IPS-NIHi11 (cell line): ENCODE measurements at places on chromosomes 5 and 9.

DNA sequence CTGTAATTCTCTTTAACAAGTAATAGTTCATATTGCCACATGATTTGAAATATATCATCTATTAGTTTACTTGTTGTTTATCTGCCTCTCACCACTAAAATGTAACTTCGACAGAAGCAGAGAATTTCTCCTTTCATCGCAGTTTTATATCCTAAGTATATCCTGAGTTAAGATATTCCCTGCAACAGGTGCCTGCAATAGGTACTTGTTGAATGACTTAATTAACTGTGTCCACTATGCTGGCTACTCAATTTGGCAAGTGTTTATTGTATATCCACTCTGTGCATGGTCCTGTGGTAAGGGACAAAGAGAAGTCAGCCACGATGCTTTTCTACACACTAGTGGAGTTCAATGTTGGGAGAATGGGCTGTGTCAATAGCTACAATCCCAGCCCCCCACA is 108.5 kb downstream of the PSAT1 start:
- no peak for DNase-seq

GRCh38 chr9:68996462-68996861 is 17.5 kb downstream of the PRKACG start:
- no peak for DNase-seq

- DNase-seq = no peak
Observed at GRCh38 chr5:88732862-88733261, 150.1 kb downstream of the MEF2C start.

DNA sequence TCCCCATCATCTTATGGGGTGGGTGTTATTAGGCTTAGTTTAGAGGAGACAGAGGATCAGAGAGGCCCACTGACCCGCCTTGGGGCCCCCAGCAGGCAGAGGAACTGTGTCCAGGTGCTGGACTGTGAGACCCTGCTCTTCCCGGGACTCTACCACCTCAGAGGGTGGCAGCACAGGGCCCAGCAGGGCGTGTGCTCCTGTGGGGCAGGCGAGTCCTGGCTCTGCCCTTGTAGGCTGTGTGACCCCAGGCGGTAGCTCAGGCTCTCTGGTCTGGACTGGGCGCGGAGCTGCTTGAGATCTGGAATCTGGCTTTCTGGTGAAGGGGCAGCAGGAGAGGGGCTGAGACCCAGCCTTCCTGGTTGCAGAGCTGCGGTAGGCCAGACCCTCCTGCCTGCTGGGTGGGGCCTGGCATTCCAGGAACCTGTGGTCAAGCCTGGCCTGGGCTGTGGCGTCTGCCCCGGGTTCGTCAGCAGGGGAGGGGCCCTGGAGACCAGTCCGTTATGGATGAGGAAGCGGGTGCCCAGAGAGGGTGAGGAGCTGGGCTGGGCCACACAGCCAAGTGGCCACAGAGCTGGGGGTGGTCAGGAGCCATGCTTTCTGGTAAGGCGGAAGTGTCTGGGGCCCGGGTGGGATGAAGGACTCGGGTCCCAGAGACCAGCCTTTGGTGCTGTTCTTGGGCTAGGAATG is 46.5 kb downstream of the RXRA start:
- no peak for DNase-seq

DNA sequence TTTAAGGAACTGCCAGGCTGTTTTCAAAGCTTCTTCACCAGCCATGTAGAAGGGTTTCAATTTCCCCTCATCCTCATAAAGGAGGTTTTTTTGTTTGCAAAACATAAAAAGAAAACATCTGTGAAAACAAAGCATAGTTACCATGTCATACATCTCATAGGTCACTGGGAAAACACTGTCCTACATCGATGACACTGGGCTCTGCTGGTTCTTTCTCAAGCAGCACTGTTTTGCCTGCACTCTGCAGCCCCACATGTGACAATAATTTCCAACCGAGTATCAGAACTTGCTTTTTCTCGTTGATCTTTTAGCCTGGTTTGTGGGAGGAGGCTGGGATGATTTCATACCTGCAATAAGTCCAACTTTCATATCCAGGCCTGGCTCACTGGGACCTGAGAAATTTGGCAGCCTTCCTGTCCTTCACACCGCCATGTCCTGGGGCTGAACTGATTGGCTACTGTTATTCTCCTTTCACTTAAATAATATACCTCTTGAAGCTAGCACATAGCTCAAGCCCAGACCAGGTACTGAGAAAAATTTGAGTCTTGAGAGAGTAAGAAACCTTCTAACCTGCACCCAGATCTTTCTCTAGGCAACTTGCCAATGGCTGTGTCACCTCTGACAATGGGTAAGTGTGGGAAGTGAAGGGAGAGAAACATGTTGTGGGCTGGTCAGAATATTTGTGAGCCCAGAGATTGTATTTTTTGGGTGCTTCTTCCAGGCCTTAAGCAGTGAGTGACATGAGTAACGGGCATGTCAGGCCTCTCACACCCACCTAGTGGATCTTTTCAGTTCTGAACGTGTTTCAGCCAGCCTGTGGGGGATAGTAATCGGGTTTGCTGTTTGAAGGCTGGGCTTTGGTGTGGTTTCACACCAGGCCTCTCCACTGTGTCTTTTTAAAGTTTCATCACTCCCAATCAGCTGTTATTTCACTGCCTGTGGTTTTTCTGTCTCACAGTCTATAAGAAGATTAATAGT is 502.8 kb downstream of the NTRK2 start:
- no peak for DNase-seq

DNA sequence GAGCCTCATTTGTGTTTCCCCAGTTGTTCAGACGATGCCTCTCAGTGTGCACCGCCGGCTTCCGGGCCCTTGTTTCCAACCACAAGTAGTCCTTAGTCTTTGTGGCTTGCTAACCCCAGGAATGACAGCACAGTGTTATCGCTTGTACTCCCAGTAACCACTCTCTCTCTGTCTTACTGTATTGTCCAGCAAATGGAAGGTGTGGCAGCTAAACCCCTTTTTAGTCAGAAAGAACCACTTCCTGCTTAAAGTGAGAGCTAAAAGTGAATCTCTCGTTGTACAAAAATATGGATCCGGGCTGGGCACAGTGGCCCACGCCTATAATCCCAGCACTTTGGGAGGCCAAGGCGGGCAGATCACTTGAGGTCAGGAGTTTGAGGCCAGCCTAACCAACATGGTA is 61.3 kb downstream of the ENC1 start:
- DNase-seq = no peak

DNA sequence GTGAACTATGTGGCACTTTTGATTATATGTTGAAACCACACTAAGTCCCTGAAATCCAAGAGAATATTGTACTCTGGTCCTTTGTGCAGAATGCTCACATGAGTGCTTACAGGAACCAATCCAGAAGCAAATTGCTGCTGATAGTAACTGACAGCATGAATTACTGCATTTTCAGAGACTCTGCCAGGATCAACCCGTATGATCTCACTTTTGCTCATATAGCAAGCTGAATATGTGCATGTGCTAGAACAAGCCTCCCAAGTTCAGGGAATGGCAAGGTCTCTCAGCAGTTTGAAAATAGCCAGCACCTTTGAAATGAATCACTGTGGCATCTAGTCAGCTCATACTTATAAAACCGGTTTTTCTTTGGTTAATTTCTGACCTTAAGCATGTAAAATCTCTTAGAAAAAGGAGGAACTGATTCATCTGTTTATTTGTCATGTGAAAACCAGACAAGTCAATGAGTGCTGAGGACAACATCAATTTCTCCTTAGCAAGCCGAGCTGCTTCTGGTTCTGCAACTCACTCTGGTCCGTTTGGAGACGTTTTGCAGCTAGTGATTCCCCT is 215.7 kb upstream of the ELL2 start:
- DNase-seq = no peak

- no peak for DNase-seq
Observed at GRCh38 chr5:133358271-133358670, 254.1 kb downstream of the FSTL4 start.

DNA sequence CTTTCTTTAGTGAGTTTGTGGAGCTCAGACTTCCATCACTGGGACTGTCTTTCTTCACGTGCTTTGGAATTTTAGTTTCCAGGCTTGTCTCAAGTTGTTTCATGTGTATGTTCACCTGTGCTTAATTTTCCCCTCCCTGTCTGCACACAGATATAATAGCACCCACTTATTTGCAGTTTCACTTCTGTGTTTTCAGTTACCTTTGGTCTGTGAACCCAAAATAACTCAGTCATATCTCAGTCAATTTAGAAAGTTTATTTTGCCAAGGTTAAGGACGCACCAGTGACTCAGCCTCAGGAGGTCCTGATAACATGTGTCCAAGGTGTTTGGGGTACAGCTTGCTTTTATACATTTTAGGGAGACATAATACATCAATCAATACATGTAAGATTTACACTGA is 330.4 kb downstream of the ICE1 start:
- no peak for DNase-seq

DNA sequence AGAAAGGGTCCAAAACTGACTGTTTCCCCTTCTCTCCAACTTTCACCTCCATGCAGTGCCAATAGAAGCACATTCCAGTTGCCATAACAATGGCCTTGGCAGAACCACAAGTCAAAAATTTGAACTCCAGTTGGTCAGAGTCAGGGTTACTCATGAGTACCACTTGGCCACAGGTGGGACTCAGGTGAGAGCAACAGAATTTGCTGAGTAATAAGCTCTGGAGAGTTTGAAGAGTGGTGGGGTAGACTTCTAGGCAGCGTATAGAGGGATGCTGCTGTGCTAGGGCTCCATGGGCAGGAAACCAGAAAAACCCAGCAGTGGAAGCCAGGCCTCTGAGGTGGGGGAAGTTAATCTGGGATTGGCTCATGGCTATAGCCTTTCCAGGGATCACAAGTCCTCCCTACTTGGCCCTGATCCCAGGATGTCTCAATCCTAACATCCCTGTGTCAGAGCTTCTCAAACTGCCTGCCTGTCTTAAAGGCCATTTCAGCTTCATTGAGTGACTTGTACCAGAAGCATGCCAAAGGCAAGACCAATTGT is 30.2 kb downstream of the SNX18 start:
- no peak for DNase-seq

DNA sequence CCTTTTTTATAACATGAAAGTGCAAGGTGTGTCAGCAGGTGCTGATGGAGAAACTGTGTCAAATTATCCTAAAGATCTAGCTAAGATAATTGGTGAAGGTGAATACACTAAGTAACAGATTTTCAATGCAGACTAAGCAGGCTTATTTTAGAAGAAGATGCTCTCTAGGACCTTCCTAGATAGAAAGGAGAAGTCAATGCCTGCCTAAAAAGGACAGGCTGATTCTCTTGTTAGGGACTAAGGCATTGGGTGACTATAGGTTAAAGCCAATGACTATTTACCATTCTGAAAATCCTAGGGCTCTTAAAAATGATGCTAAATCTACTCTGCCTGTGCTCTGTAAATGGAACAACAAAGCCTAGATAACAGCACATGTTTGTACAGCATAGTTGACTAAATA is 1682.4 kb downstream of the MAT2B start:
- DNase-seq = no peak

GRCh38 chr5:151155775-151156506 is 1.6 kb downstream of the ANXA6 start:
- peak; percentile 43 for DNase-seq

DNA sequence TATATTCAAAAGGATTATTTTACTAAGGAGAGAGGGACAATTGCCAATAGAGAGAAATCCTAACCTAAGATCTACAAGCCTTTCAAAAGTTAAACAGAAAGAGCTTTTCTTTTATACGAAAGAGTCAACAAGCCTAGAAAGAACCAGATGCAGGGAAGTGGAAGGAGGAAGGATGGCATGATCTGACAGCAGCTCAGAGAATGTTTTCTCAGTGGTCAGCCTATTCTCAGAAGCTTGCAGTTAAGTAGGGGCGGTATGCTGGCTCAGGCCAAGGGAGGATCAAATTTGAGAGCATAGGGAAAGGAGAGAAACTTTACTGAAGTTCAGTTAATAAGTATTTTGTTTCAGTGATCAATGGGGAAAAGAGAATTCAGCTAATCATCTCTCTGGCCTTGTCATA is 88.0 kb upstream of the FTMT start:
- DNase-seq = no peak

DNA sequence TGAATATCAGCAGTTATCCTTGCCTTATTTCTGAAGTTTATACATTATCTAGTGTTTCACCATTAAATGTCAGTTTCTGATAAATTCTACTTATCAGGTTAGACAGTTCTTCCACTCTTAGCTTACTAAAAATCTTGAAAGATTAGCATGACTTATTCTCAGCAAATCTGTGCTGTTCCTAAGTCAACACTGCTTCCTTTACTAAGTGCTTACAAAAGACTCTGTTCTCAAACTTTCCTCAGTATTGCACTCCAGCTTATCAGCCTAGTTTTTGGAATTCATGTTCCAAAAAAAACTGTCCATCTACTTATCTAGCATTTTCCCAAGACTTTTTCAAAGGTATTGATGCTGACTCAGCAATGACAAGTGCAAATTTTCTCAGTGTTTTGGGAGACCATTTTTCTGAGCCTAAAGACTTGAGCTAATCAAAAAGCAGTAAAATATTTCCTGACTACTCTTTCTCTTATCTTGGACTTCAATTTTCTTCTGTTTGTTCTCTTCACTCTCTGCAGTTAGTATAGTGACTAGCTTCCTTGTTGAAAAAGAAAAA is 61.1 kb upstream of the FRRS1L start:
- no peak for DNase-seq

DNA sequence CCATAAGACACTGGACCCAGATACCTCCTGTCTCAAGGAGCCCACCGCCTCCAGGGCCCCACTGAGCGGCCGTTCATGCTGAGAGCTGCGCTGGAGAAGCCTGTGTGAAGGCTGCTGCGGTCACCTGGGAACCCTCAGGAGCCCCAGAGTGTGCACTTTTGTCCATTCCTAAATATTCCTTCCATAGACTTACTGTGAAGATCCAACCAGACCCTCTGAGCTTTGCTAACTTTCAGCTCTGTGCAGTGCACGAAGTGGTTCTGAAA is 119.5 kb downstream of the COL23A1 start:
- DNase-seq = no peak

- peak; percentile 71 for DNase-seq
Observed at GRCh38 chr9:3467593-3468219, 58.1 kb downstream of the RFX3 start.

DNA sequence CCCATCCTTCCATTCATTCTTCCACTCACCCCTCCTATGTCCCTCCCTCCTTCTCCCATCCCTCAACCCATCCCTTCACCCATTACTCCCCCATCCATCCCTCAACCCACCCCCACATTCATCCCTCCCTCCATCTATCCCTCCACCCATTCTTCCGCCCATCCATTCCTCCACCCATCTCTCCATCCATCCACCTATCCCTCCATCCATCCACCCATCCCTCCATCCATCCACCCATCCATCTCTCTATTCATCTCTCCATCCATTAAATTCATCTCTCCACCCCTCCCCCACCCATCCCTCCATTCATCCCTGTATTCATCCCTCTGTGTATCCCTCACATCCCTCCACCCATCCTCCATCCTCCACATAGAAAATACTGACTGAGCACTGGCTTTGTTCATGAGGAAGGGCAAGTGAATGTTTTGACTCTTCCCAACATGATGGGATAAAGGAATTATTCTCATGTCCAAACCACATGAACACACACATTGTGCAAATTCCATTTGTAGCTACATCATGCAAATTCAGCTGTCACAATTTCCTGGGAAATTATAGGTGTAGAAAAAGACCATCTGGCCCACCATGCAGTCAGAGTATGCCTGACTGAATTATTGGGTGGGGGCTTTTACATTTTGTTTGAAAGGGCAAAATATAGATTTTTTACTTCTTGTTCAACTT is 6.9 kb upstream of the VAV2 start:
- DNase-seq = no peak

- no peak for DNase-seq
Observed at GRCh38 chr5:40027400-40027799, 602.6 kb upstream of the DAB2 start.
